H1 (cell line): ENCODE measurements at places on chromosomes 16 and 17. TPM values are rescaled to one million over a fixed set of nuclear protein-coding genes. Genes with fewer than 3 reads are reported as not detected.

Gene NOG
- 0.23 and 0.35 TPM in 2 replicates for total RNA-seq

Gene SLC13A2
- total RNA-seq = not detected in 2 replicates

Gene PRCD
- total RNA-seq = 1.4 and 2.1 TPM in 2 replicates

Gene HOXB13
- total RNA-seq = not detected in 2 replicates

Gene CORO6
- total RNA-seq = 2.1 and 2.5 TPM in 2 replicates

Gene QPRT
- total RNA-seq = 102 and 106 TPM in 2 replicates

DNA sequence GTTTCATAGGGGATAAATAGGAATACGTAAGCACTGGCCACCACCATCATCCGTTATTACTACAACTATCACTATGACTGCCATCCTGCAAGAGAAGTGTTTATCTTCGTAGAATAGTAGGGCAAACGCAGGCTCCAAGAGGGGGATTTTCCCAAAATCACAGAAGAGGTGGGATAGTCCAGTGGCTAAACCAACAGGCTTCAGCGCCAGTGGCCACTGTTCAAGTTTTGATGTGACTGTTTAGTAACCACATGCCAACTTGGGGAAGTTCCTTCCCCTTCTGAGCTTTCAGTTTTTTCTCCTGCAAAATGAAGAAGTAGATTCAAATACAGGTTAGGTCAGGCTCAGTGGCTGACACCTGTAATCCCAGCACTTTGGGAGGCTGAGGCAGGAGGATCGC is 60.7 kb upstream of the GRIN2A start:
- DNase-seq = no peak

- no peak for DNase-seq
These were observed 82.1 kb downstream of the MSI2 start for GRCh38 chr17:57338257-57338914.

- no peak for DNase-seq
These were observed 86.8 kb downstream of the WWP2 start for GRCh38 chr16:69848637-69849545.

GRCh38 chr16:61957075-61957855 is 79.0 kb downstream of the CDH8 start:
- DNase-seq = no peak

DNA sequence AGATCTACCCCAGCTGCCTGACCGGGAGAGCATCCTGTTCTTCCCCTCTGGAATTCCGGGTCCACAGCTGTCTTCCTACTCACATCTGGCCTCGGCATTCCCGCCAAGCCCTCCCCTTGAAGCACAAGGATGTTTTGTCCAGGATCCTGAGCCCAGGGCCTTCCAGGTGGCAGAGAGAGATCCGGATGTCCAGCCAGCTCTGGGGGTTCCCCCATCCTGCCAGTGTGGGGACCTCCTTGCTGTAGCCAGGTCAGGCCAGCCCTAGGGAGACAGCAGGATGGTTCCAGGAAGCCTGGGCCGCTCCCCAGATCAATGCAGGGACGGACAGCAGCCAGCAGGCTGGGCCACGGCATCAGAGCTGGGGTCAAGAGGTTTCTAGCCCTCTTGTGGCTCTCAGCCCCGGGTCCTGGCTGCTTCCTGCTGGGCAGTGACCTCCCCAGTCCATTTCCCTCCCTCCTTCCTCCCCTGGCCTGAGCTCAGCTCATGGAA is 55.3 kb downstream of the SOCS3 start:
- DNase-seq = no peak

DNA sequence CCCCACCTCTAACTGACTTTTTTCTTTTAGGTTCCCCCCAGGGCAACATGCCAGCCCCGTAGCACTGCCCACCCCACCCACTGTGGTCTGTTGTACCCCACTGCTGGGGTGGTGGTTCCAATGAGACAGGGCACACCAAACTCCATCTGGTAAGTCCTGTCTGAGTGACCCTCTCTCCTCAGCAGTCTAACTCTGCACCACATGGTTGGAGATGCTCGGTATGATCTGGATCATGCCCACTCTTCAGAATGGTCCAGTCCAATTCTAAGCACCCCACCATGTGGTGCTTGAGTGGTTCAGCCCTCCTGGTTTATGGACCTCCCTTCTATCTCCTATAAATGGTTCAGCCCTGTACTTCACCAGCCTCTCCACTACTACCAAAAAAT is 5.9 kb downstream of the KDM6B start:
- DNase-seq = no peak

- no peak for DNase-seq
These were observed 87.4 kb downstream of the ANKRD11 start for GRCh38 chr16:89402962-89403361.

DNA sequence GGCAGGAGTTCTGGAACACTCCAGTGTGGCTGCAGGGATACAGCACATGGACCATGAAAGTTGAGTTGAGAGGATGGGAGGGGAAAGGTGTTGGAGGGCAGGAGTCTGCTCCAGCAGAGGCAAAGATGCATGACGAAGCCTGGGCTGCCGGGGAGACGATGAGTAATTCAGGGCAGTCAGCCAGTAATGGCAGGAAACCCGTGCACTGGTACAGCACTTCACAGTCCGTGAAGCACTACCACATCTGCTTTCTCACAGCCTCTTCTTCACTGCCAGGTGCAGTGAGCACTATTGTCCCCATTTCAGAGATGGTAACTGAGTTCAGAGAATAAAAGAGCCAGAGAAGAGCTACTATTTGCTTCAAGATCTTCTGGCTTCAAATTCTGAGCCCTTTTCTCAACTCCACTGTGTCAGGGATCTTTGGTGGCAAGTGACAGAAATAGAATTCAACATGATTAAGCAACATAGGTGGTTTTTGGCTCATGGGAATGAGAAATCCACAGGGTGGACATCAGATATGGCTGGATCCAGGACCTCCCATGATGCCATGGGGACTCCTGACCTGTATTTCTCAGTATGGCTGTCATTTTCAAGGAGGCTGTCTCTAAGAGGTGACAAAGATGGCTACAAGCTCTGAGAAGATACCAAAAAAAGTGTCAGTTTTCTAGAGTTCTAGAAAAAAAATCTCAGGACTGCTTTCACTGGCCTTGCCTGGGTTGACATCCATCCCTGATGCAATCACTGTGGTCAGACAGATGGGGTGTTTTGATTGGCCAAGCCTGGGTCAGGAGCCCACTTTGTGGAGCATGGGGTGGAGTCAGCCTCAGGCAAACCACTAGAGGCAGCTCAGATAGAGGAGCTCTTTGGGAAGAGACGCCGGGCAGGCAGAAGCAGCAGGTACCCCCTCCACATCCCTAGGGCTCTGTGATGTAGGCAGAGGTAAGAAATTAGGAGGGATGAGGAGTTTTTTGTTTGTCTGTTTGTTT is 24.7 kb downstream of the IL21R start:
- no peak for DNase-seq
